ENCODE measurements at places on chromosomes 11 and 22.

GRCh38 chr11:120198403-120198786, 12.4 kb upstream of the OAF start:
- no peak for DNase-seq

- DNase-seq: no peak
Measured at GRCh38 chr11:57584341-57584740, 13.1 kb upstream of the SERPING1 start.

DNA sequence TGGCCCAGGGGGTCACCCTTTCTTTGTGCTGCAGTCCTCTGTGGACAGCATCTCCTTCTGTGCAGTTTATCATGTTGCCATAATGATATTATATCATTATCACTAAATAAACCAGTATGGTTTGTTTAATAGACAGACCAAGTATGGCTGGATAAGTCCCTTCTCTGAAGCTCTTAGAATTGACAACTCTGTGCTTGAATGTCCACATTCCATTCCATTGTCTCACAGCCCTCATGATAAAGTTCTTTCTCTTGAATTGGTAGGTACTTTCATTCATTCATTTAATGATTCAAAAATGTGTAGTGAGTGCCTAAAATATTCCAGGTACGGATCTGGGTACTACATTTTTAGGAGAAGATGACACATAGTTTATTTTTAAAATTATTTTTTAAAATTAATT, 7.8 kb downstream of the RPS6KA4 start:
- no peak for DNase-seq

- DNase-seq: no peak
Measured at GRCh38 chr11:2940147-2940920, 11.1 kb upstream of the PHLDA2 start.

- DNase-seq: no peak
Measured at GRCh38 chr22:49289822-49290679, 537.6 kb downstream of the BRD1 start.

DNA sequence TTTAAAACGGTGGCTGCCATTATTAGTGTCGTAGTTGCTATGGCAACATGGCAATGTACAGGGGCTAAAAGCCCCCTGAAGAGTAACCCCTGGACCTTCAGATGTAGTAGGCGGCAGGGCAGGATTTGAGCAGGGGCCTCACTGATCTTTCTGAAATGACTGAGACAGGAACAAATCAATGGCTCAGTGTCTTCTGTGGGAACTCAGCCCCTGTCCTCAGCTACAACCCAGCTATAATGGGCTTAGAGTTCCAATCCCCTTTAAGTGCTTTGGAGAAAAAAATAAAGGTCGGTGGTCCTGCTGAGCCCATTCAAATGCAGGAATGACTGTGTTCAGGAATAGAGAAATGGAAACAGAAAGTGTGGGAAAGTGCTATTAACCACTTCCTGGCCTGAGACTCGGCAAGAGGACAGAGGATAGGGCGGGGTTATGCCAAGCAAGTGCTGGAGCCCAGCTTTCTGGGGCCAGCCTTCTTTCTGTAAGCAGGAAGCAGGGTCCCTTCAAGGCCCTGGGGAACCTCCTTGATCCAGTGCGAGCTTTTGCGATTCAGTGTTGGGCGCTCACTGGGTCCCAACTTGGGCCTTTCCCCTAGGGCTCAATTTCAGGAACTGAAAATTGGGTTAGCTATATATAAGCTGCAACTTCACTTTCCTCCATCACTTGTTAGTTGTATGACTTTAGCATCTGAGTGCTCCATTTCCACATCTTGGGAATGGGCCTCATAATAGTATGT, 6.1 kb upstream of the CD82 start:
- no peak for DNase-seq

GRCh38 chr11:134599299-134599771, 187.3 kb upstream of the B3GAT1 start:
- DNase-seq: no peak

DNA sequence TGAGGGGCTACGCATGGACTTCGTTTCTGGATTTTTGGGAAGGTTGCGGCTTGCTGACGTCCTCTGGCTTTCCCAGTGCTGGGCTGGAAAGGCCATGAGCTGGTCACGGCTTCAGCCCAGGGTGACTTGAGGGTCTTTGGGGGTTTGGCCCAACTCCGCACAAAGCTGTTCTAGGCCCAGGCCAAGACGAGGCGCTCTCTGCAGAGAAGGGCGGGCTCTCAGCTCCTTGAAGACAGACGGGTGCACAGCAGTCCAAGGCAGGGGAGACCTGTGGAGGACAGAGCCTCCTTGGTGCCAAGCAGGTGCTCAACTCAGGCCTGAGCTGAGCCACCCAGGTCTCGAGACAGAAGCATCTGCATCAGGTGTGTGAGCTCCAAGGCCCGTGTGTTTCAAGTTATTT, 1003.7 kb downstream of the BRD1 start:
- no peak for DNase-seq

DNA sequence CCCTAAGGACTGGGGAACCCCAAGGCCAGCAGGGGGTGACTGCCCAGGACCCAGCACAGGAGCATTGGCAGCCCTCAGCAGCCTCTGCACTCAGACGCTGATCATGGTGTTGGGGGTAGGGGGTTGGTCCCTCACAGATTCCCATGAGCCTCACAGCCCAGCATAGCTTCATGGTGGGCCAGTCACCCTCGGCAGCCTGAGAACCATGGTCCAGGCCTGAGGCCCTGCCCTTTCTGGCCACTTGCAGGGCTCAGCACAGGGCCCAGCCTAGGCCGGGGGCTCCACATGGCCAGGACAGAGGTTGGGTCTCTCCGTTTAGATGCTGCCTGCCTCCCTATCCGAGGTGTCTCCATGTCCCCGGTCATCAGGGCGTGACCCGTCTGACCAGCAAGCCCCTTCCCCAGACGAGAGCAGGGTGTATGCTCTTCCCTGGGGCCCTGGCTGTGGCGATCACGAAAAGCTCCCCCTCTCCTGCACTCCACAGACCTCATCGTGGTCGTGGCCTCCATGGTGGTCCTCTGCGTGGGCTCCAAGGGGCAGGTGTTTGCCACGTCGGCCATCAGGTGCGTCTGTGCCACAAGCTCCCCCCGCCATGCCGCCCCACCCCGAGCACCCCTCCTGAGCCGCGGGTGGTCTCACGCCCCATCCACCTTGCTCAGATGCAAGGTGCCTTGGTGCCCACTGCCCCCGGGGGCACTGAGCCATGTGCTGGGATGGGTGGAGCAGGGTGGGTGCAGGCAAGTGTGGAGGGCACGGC, 126.2 kb downstream of the KCNQ1 start:
- no peak for DNase-seq

DNA sequence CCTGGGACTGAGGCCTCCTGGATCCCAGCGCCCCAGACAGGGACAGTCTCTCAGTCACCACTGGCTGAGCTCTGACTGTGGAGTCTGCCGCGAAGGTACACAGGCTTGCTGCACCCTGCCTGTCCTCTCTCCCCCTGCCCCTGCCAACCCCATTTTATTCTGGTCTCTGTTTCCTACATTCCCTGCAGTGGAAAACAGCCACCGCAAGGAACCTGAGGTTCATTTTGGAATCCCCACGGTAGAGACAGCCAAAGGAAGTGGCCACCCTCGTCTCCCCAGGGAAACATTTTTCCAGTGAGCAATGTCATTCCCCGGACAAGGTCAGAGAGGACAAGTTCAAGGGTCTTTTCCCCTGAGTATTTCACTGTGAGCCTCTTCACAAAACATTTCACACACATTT, 56.6 kb downstream of the FBXO7 start:
- DNase-seq: no peak

GRCh38 chr11:75898871-75899270, 83.9 kb downstream of the UVRAG start:
- no peak for DNase-seq

DNA sequence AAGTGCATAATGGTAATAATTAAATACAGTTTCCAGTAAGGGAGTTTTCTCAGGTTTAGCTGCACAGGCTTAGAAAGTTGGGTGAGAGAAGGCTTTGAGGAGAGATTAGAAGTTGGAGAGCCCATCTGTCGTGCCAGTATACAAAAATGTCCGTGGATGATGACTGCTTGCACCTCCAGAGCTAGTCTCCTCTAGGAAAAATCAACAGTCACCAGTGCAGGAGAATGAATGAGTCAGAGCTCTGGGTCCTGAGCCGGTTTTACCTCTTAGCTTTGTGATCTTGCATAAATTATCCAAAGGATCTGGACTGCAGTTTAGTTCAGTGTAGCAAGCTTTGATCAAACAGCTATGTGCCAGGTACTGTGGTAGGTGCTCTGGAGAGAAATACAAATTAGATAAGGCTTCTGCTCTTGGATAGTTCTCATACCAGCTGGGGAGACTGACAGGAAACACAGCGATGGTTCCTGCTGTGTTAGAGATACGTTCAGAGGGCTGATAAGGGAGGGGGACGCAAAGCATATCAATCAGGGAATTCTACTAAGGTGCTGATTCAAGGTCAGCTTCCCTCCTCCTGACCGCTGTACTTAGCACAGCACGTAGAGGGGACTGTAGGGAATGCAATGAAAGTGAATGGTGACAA, 125.9 kb downstream of the TEAD1 start:
- no peak for DNase-seq

- DNase-seq: no peak
Measured at GRCh38 chr22:38837414-38837928, 6.4 kb downstream of the NPTXR start.

GRCh38 chr11:67457453-67457852, 2.3 kb downstream of the CABP4 start:
- no peak for DNase-seq

DNA sequence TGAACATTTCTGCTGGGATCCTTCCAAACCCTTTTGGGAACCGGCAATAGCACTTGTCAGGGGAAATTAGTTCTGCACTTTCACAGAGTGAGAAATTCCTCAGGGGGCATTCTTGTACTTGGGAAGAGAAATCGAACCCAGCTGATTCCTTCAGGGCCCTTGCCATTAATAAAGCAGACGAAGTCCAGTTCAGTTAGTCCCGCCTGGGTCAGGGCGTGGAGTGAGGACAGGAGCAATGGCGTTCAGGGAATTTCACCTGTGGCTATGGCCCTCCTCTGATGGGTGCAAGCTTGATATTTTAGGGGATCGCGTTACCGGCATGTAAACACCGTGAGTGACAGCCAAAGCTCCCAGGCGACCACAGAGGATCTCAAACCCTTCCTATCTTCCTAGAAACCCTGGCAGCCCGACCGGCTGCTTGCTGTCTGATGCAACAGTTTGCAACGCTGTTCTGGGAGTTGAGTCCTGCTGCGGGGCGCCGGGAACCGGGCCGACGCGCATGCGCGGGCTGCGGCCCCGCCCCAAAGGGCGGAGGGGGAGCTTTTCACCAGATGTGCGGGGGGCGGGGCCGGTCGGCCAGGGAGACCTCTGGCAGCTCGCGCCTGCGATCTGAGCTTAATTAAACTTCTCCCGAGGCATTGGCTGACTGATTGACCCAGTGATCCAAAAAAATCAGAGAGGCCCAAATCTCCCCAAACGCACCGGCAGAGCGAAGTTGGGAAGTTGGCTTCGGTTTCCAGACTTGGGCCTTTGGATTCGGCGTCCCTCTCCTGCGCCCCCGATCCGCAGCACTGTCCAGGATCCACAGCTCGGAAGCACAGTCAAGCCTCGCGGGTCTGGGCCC, 34.3 kb upstream of the CREB3L1 start:
- DNase-seq: peak; percentile 87

DNA sequence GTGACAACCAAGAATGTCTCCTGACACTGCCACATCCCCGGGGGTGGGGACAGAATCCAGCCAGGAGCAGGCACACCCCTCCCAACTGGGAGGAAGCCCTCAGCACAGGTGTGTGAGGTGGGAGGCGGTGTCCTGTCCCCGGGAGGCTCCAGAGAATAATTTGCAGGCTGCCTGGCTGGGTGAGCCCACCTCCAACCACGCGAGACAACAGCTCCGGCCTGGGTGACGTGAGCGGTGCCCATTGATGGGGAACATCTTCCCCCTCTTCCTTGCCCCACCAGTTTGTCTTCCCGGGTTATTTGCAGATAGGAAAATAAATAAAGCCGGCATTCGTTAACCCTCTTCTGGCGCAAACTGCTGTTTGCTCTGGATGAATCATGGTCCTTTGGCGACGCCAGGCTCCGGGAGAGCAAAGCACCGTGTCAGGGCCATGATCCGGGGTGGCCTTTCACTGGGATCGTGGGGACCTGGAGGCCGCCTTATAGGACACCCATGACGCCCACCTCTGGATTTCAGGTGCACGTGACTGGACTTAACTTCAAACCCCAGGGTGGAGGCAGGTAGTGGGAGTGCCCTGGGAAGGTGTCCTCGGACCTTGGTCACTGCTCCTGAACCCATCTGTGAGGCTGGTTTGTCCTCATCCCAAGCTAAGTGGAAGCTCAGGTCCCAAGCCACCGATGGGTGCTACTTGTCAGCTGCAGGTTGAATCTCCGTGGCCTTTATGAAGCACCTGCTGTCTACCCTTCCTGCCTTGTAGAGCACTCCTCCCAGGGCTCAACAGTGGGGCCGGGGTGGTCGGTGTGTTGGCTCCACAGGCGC, 13.9 kb downstream of the CCND1 start:
- no peak for DNase-seq

- DNase-seq: no peak
Measured at GRCh38 chr11:15801126-15801525, 555.2 kb downstream of the SOX6 start.

All from stimulated activated CD4-positive, alpha-beta T cell treated with anti-CD3 and anti-CD28 coated beads, Interleukin-1b, Interleukin-23, amount 100 ng/mL, for 4 hours (primary cell).